Suprapubic skin (tissue), 4 donors: ENCODE measurements at places on chromosomes 6 and 20. TPM values are rescaled to one million over a fixed set of nuclear protein-coding genes. Genes with fewer than 3 reads are reported as not detected.

GJA1 gene
- total RNA-seq, result 329 TPM

TDP2 gene
- total RNA-seq, result 24.8 TPM

GRCh38 chr6:35755278-35755924 lies 18.6 kb downstream of the ARMC12 start:
- DNase-seq, result no peak

GRCh38 chr20:50510706-50511542 lies 741 bp downstream of the PTPN1 start:
- DNase-seq, result peak; percentile 76

DNA sequence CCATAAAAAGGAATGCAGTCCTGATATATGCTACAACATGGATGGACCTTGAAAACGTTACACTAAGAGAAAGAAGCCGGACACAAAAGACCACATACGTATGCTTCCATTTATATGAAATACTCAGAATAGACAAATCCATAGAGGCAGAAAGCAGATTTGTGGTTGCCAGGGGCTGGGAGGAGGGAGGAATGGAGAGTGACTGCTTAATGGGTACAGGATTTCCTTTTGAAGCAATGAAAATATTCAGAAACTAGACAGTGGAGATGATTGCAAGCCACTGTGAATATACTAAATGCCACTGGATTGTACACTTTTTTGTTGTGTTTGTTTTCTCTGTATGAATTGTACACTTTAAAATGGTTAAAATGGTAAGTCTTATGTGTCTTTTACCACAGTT lies 29.4 kb upstream of the CDKN1A start:
- no peak for DNase-seq

EDN1 gene
- 21.7 TPM for total RNA-seq

DNA sequence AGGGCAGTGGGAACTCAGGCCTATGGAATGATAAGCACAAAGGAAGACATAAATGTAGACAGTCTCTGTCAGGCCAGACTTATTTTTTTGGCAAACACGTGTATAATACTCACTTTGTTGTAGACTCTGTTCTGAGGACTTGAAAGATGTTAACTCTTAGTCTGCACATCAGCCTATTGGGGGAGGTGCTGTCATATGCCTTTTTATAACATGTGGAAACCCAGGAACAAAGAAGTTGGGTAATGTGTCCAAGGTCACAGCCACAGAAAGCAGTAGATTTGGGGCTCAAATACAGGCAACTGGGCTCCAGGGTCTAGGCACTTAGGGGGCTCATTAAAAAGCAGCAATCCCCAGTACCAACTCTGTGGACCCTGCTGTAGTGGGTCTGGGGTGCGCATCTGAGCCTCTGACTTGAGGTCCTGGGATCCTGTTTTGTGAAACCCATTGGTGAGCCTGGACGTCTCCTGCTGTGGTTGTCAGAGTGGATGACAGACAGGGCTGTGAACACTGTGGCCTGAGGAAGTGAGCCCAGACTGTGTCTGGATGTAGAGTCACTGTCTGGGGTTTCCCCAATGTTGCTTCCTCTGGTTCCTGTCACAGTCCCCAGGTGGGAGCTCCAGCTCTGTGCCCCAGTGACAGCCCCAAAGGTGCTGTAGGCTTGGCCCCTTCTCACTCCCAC lies 50.0 kb downstream of the CDH26 start:
- DNase-seq, result no peak

GPR6 gene
- not detected for total RNA-seq

MAPK13 gene
- 107 TPM for total RNA-seq

GRCh38 chr6:159973951-159974350 lies 5.1 kb downstream of the IGF2R start:
- no peak for DNase-seq

- DNase-seq, result no peak
These were observed 141.4 kb downstream of the MMUT start for GRCh38 chr6:49321561-49322072.

GRCh38 chr6:150001295-150002008 lies 23.9 kb downstream of the RAET1L start:
- DNase-seq, result no peak
